Hematopoietic multipotent progenitor cell treated with erythropoietin and hydrocortisone succinate and interleukin-3 and kit ligand, for 6 days (in vitro differentiated cells): ENCODE measurements at places on chromosomes 2 and 18.

DNA sequence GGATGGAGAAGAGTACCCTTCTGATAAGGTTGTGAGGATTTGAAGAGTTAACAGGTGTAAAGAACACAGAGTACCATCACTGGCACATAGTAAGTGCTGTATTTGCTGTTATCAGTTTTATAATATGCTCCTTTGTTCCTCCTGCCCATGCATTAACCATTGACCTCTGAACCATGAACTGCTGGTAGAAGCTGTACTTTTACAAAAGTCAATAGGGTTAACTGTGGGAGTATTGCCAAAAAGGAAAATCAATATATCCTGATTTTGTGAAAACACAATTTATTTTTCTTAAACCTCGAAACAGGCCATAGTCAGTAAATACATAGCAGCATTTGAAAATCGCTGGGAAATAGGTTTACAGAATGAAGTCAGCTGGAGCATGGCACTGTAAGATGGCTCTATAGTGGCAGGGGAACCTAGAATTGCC, 18.9 kb upstream of the ACAA2 start:
- DNase-seq = no peak

- no peak for DNase-seq
These were observed 3.0 kb downstream of the POU3F3 start for GRCh38 chr2:104856973-104857261.

DNA sequence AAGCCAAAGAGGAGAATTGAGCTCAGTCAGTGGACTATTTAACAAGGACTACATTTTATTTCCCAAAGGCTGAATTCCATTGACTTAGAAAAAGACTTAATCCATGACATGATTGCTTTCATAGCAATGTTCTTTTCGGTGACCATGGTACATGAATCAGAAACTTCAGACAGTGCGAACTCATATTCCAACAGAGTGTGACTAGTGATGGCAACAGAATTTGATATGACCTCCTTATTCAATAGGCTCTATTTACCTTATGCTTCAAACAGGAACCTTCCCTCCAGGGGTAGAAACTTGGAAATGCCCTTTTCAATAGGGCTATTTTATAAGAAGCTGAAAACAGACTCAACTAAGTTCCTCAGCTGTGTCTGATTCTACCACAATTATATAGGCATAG, 191.9 kb downstream of the RND3 start:
- no peak for DNase-seq

- no peak for DNase-seq
These were observed 44.2 kb upstream of the TBR1 start for GRCh38 chr2:161371869-161372268.

DNA sequence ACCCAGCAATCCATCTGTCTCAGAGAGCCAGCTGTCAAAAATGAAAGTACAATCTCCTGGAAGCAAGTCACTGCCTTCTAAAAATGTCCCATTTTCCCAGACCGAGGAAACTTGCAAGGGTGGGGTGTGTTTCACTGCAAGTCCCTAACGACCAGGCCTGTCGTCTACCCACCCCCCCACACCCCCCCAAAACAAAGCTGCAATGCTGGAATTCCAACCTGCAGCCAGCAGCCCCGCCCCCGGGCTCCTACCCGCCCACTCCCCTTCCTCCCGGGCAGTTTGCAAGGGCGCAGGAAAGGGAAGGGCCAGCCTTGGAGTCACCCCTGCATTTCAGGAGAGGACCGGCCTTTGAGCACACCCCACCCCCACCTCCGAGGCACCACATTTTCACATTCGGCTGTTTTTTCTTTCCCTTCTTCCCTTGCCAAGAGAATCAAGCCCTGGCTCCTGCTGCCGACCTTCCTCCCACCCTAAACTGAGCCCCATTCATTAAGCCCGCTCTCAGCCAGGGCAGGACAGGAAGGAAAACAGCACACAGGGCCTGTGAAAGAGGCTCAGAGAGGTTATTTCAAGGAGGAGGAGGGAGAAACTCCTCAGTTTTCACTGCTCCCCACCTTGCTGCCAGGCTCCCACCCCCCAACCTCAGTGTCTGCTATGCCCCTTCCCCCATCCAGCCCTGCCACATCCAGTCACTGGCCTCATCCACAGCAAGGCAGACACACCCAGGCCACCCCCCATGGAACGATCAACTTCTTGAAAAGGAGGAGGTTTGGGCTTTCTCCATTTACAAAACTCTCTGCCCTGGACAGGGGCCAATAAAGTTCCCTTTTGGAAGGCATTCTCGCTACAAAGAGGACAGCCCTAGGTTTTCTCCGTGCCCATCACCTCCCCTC, 11.3 kb downstream of the SMAD7 start:
- DNase-seq = no peak

- DNase-seq = no peak
These were observed 18.4 kb downstream of the INPP4A start for GRCh38 chr2:98463081-98463481.
